ENCODE measurements at places on chromosomes 5 and 9.

- peak; percentile 96 for DNase-seq
Observed at GRCh38 chr9:83047839-83048775, 14.8 kb downstream of the RASEF start.

GRCh38 chr5:115785381-115786065, 30.9 kb downstream of the CDO1 start:
- no peak for DNase-seq

GRCh38 chr9:131469951-131470350, 32.8 kb upstream of the POMT1 start:
- no peak for DNase-seq

GRCh38 chr9:125427556-125427955, 165.9 kb downstream of the GAPVD1 start:
- DNase-seq = no peak

DNA sequence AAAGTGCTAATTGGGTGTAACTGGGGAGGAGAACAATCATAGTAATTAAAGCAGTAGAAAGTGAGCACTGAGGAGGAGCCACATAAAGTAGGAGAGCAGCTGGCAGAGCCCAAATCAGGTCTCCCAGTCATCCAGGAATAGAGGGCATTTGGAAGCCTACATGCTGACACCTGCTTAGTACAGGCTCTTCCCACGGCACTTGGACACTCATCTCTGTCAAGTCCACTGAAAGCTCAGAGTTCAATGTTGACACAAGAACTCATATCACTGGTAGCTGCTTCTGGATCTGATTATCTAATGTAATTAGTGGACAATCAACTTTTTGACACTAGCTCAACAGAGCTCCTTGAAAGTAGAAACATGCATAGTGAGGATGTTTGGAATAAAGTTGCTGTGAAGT, 45.9 kb upstream of the PCSK1 start:
- DNase-seq = no peak

DNA sequence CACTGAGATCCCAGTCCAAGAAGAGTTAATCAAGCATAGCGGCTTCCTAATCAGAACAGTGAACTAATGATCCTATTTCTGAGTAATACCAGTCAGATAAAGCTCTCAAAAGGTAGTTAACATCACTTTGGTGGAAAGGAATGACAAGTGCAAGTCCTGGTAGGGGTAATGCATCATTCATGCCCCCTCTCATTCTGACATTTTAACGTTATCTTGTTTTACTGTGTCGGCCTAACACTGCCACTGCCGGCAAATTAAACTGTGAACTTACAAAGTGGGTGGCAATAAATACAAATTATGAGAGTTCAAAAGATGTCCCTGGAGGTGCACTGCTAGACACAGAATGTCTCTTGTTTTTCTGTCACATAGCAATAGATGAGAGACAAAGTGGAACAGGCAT, 131.6 kb downstream of the EBF1 start:
- DNase-seq = no peak

DNA sequence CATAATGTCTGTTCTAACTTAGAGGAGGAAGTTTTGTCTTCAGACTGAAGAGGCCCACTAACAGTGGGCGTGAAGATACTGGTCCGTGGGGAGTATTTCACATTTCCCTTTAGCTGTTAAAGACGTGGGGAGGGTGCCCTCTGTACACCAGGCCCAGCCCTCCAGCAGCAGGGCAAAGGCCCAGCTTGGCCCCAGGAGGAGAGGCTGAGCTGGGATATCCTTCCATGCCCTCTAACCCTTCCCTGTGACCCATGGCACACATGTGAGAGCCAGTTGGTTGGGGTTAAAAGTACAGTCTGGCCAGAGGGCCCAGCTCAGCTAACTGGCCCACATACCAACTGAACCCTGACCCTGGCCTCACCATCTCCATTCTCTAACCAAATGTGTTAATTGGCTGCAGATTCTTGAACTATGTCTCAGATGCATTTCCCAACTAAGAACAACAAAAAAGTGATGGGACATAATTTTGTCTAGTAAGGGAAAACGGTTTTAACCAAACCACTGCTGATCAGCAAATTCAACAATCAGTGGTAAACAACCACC, 74.4 kb downstream of the LHFPL2 start:
- no peak for DNase-seq

- DNase-seq = no peak
Observed at GRCh38 chr9:122883125-122883524, 22.0 kb downstream of the RC3H2 start.

DNA sequence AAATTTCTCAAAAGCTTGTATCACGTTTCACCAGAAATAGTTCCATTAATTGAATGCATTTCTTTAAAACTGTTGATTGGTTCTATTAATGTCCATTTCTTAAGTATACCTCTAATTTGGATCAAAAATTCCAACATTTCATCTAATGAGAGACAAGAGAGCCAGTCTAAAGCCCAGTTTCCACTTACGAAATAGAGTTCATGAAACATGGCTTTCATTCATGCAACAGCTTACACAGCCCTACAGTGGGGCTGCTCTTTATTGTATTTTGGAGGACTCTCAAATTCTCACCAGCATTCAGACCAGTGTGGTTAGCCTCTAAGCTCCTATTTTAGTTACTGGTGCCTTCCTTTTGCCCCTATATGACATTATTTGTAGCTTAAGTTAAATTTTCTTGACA, 566.9 kb upstream of the RGMB start:
- DNase-seq = no peak

- no peak for DNase-seq
Observed at GRCh38 chr9:4921449-4921848, 63.6 kb upstream of the JAK2 start.

DNA sequence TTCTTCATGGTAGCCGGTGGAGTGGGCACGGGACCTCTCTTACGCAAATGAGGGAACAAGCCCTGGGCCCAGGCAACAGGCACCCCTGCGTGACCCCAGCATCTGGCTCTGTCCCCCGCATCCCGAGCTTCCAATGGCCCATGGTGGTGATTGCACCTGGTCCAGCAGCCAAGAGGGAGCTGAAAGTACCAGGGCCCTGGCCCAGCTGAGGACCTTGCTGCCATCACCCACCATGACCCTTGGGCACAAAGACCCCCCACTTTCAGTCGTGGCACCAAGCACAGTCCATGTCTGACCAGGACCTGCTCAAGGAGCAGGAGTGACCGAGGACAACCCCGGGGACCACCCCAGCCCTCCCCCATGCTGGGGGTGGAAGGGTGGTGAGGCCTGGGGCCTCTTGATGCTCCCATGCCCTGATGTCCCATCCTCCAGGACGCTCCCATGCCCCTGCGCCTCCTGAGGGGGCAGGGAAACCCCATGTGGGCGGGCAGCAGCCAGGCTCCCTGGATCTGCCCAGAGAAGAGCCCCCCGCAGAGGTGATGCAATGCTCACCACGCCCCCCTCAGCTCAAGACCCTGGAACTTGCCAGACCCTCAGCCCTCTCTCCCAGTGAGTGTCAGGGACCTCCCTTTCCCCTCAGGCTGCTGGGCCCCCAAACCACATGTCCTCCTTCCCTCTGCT, 123.9 kb downstream of the ADAMTS2 start:
- no peak for DNase-seq

- no peak for DNase-seq
Observed at GRCh38 chr5:81633471-81633870, 117.4 kb downstream of the SSBP2 start.

DNA sequence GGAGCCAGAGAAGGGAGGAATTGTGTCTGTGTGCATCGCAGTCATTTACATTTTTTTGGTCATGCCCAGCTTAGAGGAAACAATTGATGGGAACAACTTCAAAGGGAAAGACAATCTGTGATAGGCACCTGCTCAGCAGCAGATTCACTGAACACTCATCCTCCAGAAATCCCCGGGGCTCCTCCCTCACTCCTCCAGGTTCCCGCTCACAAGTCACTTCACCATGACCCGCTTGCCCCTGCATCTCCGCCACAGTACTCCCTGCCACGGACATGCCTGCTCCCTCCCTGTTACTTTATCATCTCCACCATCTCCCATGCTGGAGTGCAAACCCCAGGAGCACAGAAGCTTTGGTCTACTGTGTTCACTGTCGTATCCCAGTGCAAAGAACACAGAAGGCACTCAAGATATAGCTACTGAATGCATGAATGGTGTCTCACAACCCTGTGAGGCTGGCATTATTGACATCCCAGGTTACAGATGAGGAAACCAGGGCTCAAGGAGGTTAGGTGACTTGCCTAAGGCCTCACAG, 16.2 kb downstream of the LHX6 start:
- DNase-seq = no peak

DNA sequence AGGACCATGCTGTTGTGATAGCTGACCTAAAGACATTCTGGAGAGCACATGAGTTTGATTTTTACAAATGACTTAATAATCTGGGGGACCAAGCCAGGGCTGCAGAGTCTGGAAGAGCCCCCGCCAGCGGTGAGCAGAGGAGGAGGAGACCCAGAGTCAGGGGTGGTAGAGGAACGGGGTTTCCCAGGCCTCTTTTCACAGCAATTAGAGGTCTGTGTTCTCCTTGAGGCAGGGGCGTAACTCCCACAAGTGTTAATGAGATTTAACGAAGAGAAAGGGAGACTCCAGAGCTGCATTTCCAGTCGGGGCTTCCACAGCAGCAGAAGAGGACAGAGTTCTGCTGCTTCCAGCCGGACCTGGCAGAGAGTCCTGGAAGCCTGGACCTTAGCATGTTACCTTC, 137.9 kb upstream of the SLC24A2 start:
- no peak for DNase-seq

DNA sequence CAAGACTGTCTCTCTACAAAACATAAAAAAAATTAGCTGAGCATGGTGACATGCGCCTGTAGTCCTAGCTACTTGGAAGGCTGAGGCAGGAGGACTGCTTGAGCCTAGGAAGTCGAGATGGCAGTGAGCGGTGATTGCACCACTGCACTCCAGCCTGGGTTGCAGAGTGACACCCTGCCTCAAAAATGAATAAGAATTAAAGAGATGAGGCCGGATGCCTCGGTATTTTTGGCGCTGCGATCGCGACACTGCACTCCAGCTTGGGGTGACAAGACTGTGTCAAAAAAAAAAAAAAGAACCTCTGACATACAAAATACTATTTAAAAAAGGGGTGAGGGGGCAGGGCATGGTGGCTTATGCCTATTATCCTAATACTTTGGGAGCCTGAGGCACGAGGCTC, 7.3 kb downstream of the GPBP1 start:
- no peak for DNase-seq

DNA sequence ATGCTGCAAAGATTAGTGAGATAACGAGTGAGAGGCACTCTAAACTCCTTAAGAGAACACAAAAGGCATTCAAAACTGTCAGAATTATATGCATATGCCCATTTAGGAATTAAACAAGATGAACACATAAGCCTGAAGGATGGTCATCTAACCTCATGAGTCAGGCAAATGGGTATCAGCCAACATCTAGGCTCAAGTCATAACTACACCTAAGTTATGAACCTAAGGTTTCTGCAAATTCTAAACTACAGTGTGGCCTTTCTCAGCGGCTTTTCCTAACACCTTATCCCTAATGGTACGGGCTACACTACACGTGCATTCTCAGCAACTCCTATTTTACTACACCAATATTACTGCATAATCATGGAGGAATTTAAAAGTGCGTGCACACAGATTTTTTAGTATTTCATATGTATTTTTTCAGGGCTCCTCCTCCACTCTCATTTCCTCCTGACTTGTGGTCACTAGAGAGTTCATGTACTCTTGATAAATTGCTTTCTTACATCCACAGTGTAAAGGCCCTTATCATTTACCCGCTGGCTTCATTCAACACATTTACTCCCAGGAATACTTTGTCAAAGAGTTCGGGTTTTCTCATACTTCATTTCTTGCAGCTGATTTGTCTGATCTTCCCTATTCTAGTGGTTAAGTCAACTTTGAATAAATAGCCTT, 316.5 kb downstream of the BNC2 start:
- no peak for DNase-seq

DNA sequence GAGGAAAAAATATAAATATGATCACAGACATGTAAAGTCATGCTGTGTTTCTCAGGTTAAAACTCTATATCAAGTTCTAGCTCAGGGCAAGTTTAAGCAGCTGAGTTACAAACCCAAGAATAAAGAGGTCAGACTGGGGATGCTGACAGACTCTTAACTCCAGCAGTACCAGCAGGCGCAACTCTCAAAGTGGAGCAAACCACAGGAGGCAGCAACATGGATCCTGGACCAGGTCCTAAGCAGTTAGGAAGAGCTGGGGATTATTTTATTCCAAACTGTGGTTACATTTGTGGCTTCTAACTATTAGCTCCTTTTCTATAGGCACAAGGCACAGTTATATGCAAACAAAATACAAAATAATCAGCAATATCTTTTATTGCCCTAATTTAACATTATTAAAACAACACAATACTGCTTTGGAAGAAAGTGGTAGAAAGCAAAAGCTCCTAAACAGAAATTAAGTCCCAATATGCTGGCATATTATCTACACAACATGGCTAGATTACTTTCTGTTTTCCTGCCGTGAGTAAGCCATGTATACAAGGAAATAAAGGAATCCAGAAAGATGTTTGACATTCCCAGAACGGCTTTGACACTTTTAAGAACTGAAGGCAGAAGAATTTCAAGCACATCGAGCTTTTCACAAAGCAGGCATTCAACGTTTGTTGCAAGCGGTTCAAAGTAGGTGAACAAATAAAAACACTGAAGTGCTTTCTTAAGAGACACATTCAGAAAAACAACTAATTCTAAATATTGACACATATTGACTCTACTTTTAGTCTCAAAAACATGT, 378.8 kb upstream of the ZNF608 start:
- peak; percentile 26 for DNase-seq

- no peak for DNase-seq
Observed at GRCh38 chr9:127856729-127857116, 2.3 kb upstream of the ENG start.

DNA sequence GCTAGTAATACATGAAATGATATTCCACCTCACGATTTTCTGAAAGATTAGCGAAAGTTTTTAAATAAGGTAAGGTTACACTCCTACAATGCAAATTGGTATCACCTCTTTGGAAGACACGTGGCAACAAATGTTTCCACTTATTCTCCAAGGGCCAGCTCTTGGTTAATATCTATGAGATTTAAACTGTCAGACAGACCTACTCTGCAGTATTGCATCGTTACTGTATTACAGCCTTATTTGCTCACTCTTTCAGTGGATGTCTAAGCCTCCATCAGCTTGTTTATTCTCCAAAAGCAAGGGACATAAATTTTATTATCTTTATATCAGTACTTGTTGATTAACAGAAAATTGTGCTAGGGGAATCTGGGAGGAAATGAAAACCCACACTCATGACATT, 135.7 kb downstream of the MLLT3 start:
- DNase-seq = no peak

DNA sequence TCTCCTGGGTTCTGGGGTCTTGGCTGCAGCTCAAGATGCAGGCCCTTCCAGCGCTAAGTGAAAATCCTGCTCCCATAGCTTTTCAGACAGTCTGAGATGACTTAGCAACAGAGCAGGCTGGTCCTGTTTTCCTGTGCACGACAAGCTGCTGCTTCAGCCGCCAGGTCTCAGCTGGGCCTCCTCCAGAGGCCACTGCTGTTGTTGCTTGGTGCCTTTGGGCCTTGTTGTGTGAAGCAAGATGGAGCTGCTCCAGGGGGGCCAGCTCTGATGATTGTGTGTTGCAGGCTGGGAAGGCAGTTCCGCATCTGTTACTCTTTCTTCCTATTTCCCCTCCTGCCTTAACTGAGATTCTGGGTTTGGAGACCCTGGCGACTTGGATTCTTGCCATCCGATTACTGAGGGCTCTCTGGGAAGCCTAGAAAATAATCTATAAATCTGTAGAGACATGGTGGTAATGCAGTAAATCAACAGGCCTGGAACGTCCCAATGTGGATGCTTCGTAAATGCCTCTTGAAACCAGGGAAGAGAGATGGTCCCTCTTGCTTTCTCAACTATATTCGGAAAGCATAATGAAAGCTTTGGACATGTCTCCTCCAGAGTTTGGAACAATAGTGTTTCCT, 3.2 kb downstream of the MAP1B start:
- no peak for DNase-seq

- DNase-seq = no peak
Observed at GRCh38 chr5:122736086-122736845, 38.6 kb upstream of the SNX2 start.
